Muscle of arm (tissue), 14 donors: ENCODE measurements at places on chromosomes 11 and 22.

DNA sequence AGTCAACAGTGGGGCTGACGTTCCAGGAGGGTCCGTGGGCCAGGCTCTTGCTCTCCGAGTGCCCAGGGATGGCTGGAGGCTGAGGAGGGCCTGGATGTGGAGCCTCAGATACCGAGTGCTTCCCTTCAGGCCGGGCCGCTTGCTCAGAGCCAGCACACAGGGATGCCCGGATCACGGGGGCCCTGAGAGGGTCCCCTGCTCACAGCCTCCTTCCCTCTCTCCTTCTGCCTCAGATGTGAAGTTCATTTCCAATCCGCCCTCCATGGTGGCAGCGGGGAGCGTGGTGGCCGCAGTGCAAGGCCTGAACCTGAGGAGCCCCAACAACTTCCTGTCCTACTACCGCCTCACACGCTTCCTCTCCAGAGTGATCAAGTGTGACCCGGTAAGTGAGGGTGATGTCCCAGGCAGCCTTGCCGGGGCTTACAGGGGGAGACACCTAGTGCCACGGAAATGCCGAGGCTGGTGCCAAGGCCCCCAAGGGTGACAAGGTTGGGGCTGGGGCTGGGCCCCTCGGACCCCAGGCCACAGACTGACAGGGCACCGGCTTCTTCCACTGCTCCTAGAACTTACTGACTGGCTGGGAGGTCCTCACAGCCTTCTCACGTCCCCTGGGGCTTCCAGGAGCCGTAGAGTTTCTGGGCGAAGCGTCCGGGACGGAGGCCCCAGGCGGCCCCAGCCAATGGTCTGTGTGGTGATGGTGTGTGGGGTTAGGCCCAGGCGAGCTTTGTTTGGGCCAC is 7.0 kb downstream of the CCND1 start:
- no peak for DNase-seq

DNA sequence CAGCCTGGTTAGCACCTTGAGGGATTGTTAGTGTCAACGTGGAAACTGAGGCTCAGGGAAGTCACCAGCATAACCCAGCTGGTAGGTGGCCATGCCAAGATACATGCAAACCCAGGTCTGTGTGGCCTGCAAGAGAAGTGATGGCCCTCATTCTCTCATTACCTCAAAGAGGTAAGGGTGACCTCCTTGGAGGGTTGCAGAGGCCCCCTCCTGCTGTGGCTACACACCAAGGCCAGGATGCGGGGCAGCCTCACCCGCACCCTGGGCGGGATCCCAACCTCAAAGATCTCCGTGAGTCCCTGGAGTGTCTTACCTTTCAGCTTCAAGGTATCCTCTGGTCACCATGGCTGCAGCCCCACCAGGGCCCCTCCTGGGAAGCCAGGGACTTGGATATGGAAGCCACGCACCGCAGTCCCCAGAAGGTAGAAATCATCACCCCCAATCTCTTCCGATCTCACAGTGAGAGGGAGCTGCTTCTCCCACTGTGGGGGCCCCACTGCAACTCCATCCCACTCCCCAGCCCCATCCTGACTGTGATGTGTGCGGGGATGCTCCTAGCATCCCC is 95.4 kb downstream of the MORC2 start:
- no peak for DNase-seq

GRCh38 chr11:110454609-110455008 is 24.9 kb downstream of the FDX1 start:
- no peak for DNase-seq

DNA sequence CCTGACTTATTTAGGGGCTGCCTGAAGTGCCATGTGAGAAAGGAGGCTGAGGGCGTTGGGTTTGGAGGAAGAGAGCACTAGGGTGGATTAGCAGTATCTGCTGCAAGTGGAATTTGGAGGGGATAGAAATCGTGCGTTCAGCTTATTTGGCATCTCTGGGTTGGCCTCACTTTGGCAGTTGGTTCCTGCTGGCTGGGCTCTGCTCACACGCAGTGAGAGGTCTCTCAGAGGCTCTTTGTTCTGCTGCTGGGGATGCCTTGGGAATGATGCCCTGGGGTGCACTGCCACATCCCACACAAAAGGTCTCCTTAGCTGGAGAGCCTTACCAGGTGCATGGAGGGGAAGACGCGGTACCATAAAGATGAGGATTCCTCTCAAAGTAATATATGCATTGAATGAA is 17.7 kb upstream of the MICAL2 start:
- DNase-seq = no peak

DNA sequence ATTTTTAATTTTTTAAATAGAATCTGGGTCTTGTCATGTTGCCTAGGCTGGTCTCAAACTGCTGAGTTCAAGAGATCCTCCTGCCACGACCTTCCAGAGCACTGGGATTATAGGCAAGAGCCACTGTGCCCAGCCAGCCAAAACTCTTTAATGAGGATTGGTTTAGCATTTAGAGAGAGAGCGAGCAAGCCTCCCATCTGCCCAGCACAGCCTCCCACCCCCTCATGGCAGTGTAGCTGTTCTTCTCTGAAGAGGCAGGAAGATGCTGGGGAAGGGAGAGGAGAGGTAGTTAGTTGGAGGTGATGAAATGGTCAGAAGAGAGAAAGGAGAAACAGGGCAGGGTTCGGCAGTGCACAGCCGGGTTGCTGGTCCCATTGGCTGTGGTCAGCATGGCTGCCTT is 105.7 kb downstream of the SCN3B start:
- DNase-seq = no peak

DNA sequence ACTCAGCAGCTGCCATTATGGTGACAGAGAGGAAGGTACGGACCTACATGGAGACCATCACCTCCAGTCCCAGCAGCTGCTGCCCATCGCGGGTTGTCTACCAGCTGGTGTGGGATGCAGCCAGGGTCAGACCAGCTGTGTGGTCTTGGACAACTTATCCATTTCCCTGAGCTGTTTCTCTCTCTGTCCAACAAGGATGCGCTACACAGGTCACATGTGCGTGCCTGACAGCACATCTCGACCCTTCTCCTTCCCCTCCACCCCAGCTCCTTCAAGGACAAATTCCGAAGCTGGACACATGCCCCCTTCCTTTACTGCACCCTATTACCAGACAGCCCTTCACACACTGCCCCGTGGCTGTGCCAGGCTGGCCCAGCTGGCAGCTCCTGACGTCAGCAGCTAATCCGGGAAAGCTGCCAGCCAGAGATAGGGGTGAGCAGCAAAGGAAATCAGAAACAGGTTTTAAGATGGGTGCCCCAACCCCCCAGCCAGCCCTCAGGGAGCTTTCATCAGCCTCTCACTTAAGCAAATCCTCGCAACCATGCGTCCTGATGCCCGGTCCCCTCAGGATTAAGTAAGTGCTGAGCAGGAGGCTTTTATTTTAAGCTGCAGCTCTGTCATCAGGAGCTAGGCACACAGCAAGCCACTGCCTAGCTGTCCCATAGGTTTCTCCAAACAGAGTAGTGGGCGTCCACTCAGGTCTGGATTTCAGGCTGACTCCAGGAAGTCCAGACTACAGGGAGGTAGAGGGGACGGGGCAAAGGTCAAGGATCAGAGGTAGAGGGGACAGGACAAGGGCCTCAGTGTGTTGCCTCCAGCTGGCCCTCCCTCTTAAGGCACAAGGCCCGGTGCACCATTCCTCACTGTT is 20.3 kb downstream of the TEF start:
- DNase-seq = peak; percentile 48

- no peak for DNase-seq
These were observed 169.0 kb downstream of the BUD13 start for GRCh38 chr11:116603728-116604323.

DNA sequence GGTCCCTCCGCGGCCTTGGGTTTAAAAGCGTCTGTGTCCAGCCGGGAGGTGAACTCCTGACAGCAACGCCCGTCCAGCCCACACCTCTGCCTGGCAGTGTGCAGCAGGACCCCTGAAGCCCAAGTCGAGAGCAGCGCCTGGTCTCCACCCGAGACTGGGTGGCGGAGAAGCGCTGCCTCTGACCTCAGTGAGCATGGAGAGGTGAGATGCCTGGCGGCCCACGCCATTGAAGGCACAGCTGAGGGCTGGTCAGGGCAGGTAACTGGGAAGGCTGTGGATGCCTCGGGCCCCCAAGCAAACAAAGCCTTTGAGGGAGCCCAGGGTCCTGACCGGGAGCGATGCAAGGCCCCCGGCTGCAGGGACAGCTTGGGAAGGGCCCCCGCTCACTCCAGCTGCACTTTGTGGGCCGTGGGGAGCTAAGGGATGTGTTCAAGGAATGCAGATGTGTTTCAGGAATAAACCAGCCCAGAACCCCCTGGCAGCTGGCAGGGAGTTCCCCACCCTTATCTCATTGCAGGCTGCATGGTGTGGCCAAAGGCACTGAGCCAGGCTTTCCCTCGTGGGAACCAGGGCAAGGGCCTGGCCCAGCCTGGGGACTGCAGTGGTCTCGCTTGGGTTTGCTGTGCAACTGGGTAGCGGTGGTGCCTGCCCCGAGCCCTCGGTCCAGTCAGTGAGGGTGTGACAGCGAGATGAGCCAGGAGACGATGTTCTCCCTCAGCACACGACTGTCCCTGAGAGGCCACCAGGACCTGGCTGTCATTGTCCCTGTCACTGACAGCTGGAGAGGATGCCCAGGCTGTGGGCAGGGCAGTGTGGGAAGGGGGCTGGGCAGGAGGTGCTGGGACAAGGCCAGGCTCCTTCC is 92.5 kb downstream of the WNT7B start:
- DNase-seq = no peak

DNA sequence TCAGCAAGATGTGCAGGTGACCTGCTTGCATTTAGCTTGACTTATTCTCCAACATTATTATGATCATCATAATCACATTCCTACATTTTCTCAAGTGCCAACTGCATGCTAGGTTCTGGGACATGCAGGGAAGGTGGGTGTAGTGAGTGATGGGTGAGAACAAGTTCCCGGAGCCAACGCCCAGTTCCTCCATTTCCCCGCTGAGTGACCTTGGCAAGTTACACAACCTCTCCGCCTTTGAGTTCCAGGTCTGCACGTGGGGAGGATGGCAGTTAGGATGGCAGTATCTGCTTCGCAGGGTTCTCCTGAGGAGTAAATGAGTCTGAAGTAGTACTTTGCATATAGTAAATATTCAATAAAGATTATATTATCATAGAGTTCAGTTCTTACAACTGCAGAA is 140.3 kb downstream of the GRIK4 start:
- no peak for DNase-seq

GRCh38 chr11:91220476-91221202 is 997.8 kb upstream of the CHORDC1 start:
- no peak for DNase-seq

GRCh38 chr11:75800728-75801361 is 14.2 kb upstream of the UVRAG start:
- no peak for DNase-seq

GRCh38 chr11:18669711-18670110 is 28.9 kb upstream of the TMEM86A start:
- DNase-seq = no peak

DNA sequence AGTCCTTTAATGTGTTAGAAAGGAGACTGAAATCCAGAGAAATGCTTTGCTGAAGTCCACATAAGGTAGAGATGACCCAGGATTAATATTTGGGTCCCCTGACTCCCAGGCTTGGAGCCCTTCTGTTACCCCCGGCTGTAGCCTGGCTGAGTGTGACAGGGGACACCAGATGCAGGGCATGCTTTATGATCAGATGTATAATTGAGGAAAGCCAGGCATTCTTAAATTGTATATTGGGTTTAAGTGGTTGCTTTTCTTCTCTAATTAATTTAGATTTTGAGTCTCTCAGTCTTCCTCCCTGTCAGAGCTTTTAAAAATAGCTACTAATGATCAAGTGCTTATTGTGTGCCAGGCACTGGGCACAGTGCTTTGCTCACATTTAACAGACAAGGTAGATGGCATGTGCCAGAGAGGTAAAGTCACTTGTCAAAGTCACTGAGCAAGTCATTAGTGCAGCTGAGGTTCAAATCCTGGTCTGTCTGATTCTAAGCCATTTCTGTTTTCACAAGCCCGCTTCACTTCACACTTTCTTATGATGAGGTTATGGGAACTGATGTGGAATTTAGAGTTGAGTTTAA is 7.9 kb downstream of the ZNRF3 start:
- no peak for DNase-seq

GRCh38 chr11:67304511-67305113 is 1.3 kb downstream of the SSH3 start:
- no peak for DNase-seq

DNA sequence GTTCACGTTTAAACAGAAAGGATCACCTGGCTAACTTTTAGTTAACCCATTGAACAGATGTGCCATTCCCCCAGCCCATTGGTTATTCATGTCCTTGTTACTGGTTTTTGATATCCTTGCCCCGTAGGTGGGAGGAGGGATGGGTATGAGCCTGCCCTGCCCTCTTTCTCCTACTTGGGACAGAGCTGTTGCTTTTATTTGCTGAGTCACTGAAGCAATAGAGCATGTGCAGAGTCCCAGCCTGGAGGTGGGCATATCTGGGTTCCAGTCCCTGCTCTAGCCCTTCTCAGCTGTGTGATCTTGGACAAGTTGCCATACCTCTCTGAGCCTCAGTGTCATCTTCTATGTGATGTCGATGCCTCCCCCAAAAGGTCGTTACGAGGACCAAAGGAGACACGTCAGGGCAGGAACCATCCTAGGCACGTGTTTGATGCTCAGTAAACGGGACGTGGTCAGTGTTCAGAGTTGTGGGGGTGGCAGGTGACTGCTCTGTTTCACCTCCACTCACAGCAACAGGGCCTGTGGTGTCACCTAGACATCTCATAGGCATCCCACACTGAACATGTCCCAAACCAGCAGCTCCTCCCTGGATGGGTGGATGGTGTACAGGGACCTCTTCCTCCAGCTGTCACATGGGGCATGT is 61.0 kb downstream of the BMAL1 start:
- no peak for DNase-seq

GRCh38 chr11:83020942-83021779 is 50.5 kb downstream of the RAB30 start:
- no peak for DNase-seq

- DNase-seq = no peak
These were observed 20.9 kb upstream of the SCUBE1 start for GRCh38 chr22:43364169-43364435.

DNA sequence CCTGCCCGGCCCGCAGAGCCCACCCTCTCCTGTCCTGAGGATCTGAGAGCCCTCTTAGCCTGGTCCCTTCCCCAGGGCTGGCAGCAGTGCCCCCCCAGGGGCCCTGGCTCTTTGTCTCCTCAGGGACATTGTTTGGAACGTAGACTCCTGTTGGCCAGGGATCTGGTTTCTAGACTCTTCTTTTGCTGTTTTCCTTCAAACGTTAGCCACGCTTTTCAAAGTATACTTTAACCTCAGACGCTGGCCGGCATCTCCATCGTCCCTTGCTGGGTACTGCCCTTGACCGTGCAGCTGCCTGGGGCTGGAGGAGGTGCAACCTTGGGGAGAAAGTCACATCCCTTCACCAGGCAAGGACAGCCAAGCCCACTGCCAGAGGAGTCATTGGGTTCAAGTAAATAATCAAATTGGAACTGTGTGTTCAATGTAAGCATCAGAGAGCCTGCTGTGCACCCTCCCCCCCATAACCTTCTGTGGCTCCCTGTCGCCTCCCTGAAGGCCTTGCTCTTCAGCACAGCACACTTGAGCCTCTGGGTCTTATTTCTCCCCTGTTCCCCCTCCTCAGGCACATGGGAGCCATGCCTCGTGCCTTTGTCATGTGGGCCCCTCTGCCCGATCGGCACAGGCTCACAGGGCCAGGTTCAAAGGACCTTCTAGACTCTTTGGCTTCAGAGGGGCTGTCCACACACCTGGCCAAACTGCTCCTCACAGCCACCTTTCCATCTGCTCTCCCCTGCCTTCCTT is 21.8 kb upstream of the WNT7B start:
- no peak for DNase-seq
